Small intestine (tissue), 16 donors: ENCODE measurements at places on chromosomes 6 and 20.

GRCh38 chr6:161424421-161424820, 150.6 kb upstream of the AGPAT4 start:
- no peak for DNase-seq

GRCh38 chr6:119541132-119541905, 191.8 kb upstream of the MAN1A1 start:
- DNase-seq, result peak; percentile 7

GRCh38 chr6:166293731-166294584, 14.2 kb downstream of the PRR18 start:
- DNase-seq, result no peak

DNA sequence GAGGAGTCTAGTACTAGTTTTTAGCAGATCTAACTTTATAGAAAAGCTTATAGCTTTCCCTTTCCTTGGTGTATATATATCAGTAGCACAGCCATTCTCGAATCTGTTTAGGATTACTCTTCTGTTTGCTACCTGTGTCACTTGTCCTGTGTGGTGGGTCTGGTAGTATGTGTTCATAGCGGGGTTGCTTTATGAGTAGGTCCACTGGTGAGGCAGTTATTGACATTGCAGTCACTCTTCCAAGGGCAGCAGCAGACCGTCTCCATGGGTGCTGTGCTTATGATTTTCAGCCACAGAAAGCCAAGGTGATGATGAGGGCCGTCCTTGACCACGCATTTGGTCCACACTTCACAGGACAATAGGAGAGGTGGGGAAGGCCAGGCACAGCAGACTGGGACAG, 171.5 kb downstream of the CDKAL1 start:
- no peak for DNase-seq

DNA sequence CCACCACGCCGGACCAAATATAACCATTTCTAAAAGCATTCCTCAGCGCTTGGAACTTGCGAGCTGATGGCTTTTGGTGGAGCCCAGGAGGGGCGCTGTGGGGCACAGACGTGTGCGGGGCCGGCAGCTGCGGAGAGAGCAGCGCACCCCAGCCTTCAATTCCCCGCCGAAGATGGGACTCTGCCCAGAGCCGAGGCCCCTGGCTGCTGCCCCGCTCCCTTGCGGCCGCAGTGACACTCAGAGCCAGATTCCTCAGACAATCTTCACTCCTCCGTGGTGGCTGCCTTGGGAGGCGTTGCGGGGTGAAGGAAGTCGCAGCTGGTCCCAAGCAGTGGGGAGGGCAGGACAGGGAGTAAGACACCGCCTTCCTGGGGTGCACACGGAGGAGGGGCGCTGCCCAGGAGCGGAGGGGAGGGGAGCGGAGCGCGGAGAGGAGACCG, 87.7 kb downstream of the TMEM242 start:
- DNase-seq, result peak; percentile 50

DNA sequence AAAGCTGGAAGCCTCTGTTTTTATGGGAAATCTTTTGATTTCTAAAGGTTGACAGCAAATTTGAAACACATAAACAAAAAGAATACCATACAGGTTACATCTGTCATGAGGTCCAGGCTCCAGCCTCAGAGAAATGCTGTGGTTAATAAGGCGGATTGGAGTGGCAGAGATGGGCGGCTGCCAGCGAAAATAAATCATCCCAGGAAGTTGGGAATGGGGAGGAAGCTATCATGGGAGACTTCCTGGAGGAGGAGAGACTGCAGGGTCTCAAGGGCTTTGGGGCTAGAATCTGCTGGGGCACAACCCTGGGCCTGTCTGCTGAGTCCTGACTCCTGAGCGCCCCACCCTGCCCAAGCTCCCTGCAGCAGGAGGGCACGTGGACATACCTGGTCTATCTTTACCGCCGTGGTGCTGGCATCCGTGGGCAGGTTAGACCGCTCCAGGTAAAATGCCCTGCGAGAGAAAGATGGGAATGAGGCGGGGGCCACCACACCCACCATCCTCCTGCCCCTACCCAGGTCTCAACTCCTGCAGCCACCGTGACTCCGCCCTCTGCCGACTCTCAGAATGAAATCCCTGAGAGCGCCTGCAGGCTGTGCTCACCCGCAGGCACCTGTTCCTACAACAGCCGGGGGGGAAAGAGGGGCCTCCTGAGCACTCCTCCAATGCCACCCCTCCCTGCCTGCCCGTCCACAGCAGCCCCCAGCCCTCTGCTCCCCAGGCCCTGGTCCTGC, 197.3 kb downstream of the PREX1 start:
- DNase-seq, result no peak

GRCh38 chr6:26129656-26130055, 42.4 kb downstream of the HFE start:
- no peak for DNase-seq

DNA sequence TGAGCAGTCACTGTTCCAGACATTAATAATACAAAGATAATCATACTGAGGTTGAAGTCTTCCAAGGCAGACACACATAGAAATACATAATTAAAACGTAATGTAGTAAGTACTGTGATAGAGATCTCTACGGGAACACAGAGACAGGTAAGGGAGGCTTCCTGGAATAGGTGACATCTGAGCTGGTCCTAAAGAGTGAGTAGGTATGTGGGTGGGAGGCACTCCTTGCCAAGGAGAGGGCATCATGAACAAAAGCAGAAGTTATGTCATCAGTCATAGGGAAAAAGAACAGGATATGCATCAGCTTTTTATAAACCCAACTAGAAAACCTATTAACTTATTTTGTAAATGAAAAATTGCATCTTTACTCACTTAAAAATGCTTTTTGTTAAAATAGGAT, 110.0 kb downstream of the MAP7 start:
- DNase-seq, result no peak

- DNase-seq, result no peak
These were observed 24.8 kb upstream of the PBOV1 start for GRCh38 chr6:138242987-138243592.

DNA sequence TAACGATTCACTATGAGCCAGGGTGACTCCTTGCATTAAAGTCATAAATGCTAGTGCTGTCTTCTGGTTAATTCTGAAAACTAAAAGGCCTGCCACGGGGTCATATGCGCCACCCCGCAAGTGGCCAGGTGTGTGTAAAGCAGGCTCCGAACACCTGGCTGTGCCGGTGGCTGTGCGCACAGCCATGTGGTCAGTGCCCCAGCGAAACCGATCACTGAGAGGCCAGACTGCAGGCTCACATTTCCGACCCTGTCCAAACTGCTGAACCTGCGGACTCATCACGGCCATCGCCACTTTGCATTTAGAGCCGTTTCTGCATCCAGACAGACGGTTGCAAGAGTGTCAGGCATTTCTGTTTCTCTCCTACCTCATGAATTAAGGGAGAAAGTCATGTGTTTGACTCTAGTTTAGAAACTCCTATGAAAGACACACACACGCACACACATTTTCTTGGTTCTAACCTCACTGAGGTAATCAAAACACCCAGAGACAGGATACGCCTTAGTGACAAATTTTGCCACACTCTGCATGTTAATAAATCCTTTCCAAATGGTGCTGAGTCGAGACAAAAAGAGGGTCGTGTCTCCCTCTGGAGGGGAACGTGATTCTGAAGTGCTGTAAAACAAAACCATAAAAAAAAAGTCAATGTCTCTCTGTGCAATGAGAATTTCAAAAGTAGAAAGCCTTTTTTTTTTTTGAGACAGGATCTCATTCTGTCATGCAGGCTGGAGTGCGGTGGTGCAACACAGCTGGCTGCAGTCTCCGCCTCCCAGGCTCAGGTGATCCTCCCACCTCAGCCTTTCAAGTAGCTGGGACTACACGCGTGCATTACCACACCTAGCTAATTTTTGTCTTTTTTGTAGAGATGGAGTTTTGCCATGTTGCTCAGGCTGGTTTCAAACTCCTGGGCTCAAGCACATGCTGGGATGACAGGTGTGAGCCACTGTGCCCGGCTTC, 31.0 kb upstream of the TCFL5 start:
- DNase-seq, result no peak

DNA sequence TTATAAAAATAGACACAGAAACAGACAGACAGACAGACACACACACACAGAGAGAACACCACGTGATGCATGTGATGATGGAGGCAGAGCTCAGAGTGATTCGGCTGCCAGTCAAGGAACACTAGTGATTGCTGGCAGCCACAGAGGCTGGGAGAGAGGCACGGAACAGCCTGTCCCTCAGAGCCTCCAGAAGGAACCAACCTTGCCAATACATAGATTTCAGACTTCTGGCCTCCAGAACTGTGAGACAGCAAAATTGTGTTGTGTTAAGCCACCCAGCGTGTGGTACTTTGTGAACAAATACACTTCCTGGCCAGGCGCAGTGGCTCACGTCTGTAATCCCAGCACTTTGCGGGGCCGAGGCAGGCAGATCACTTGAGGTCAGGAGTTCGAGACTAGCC, 9.5 kb upstream of the PARD6B start:
- no peak for DNase-seq

DNA sequence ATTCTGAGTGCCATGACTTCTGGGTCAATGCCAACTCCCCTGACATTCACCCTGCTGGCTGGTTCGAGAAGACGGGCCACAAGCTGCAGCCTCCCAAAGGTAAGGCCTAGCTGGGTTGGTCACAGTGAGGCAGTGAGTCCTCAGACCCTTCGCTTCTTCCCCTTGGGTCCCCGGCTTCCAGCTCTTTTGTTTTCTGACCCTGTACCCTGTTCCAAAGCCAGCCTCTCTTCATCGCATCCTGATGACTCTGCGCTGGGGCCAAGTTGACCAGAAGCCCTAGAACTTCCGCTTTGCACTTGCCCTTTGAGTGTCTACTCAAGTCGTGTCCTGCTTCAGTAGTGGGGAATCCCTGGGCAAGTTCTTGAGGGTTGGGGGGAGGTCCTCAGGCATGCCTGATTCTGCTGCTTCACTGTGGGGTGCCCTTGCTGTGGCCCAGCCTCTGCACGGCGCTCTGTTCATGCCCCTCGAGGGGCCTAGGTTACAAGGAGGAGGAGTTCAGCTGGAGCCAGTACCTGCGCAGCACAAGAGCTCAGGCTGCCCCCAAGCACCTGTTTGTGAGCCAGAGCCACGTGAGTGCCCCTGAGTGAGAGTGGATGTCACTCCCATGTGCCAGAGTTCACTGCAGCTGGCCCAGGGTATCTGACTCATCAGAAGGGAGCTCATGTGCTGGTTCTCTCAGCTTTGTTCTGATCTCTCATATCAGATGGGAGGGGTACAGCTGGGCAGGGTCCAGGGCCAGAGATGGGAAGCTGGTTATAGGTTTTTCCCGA, 23.0 kb downstream of the L3MBTL1 start:
- DNase-seq, result peak; percentile 97

DNA sequence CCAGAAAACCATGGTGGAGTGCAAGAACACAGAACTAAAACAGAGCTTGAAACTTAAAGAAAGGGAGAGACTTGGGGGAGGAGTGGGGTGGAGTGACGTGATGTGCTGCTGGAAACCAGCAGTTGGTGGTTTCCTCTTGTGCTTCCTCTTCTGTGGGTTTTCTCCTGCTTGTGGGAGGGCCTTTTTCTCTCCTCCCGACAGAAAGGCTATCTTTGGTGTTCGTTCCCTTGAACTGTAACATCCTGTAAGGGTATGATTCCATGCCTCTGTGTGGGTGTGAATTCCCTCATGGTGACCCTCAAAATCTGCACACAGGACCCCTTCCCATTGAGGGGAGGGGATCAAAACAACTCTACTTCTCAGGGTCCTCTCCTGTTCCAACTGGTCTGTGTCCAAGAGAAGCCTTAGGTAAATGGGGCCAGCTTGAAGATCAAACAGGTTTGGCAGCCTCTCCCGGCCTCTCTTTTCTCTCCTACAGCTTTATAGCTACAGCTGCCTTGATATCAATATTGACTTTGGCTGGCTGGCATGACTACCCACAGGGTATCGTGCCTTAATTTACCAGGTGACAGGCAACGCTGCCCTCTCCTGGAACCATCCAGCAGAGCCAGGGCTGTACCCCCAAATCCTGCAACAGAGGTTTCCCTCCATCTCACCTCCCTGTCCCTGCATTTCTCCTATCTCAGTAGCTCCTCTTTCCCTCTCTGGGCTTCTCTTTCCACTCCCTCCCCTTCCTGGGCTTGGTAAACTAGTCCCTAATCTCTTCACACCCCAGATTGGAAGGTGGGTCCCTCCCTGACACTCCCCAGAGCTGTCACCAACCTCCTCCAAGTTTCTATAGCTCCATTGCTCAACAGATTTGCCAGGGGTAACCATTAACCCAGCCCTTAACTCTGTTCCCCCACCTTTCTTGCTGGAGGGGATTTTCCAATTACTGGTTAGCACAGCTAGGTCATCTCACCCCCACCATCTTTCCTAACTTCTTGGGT, 1.5 kb upstream of the MSH5 start:
- DNase-seq, result peak; percentile 96

GRCh38 chr6:125151700-125152099, 1.9 kb upstream of the TPD52L1 start:
- no peak for DNase-seq

- no peak for DNase-seq
These were observed 37.0 kb upstream of the MAS1 start for GRCh38 chr6:159853754-159854153.

DNA sequence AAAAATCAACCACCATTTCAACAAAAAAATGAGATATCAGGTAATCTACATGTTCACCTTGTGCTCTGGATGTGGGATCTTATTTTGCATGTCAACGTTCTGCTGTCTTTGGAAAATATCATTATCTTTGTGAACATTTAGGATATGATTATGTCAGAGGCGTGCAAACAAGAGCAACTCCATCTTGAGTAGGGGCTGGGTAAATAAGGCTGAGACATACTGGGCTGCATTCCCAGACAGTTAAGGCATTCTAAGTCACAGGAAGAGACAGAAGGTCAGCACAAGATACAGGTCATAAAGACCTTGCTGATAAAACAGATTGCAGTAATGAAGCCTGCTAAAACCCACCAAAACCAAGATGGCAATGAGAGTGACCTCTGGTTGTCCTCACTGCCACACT, 28.8 kb upstream of the ZBTB24 start:
- DNase-seq, result no peak

DNA sequence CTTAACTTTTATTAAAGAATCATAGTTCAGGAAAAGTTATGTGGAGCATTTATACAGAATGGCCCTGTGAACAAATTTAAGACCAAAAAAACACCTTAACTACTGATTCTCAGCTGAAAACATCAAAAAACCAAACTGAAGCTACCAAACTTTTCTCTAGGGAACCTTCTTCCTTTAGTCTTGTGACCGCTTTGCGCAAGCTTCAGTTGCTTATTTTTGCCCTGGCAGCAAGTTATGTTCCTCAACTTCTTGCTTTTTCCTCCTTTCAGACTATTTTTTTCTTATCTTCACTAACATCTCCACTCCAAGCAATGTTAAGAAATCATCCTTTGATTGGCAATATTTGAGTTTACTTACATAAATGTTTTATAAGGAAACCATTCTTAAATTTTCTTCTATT, 100.1 kb downstream of the MYB start:
- DNase-seq, result no peak

DNA sequence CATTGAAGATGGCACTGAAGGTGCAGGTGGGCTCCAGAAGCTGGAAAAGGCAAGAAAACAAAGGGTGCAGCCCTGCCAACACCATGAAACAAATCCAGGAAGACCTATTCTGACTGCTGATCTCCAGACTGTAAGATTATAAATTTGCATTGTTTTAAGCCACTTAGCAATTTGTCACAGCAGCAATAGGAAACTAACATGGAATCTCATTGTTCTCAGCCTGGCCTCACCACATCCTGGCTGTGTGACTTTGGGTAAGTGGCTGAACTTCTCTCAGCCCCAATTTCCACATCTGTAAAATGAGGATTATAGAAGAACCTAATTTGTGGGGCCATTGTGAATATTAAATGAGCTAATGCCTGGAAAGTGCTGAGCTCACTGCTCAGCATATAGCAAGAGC, 160.4 kb upstream of the MAFB start:
- no peak for DNase-seq

- no peak for DNase-seq
These were observed 207.1 kb upstream of the CEP162 start for GRCh38 chr6:84434550-84434949.

- DNase-seq, result peak; percentile 21
These were observed 64.2 kb downstream of the SGK1 start for GRCh38 chr6:134253681-134254080.
